ENCODE measurements at places on chromosomes 16 and 17.

DNA sequence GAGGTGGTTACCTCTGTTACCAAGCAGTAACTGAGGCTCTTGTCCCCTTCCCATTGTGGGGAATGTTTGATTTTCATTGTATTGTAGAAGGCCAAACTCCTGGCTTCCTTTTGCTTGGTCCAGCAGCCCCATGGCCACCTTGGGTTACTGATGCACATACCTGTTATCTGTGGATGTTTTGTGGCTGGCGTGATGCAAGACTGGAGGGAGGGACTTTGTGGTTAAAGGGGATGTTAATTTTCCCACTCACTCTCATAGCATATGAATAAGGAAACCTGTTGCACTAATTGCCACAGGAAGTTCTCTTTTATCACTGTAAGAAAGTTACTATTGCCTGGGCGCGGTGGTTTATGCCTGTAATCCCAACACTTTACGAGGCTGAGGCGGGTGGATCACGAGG, 168.6 kb upstream of the HS3ST4 start:
- DNase-seq, result no peak

- DNase-seq, result peak; percentile 71
Measured at GRCh38 chr16:46607529-46607928, 13.7 kb downstream of the SHCBP1 start.

DNA sequence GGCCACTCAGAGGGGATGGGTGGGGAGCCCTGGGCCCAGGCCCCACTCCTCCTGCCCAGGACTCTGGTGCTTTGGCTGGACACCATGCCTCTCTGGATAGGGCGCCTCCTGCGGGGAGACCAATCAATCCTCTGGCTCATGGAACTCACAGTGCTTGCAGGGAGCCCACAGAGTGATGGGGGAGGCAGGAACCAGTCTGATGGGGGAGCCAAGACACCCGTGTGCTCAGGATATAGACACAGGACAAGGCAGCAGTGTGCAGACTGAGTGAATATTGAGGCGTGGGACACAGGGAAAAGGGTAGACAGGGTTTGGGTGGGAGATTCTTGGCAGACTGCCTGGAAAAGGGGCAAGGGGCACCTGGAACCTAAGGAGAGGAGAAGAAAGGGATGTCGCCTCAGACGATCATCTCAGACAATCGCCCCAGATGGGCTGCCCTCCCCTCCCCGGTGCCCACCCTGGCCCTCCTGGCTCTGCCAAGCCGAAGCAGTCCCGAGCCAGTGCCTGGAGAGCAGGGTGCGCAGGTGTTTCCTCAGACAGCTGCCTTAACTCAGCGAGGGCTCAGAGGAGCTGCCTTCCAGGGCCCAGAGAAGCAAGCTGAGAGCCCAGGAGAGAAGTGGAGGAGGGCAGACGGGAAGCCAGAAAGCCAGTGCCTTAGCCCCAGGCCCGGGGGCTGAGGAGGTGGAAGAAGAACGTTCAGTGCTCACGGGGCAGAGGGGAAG, 37.4 kb upstream of the DLX4 start:
- DNase-seq, result no peak

- peak; percentile 80 for DNase-seq
Measured at GRCh38 chr17:29789196-29790170, 140.5 kb downstream of the SSH2 start.

DNA sequence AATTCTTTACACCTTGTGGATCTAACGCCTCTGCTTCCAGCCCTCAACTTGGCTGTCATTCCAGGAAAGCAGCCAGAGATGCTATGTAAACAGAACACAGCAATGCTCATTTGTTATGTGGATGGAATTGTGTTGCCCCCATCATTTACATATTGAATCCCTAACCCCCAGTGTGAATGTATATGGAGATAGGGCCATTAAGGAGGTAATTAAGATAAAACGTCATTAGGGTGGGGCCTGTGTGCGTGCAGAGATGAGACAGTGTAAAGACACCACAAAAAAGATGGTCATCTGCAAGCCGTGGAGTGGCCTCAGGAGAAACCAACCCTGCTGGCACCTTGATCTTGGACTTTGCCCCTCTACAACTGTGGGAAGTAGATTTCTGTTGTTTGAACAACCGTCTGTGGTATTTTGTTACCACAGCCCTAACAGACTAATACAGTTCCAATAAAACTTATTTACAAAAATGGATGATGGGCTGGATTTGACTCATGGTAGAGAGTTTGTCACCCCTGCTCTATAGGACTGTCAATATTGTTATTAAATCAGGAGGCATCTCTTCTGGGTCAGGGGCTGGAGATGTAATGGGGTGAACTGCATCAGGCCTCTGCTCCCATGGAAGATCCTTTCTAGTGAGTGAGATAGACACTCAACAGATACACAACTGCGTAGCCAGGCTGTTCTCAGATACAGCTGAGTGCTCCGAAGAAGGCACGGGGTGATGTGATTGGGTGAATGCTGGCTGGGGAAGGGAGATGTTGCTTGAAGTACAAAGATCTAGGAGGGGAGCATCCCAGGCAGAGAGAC, 339.0 kb downstream of the SNX29 start:
- DNase-seq, result no peak

DNA sequence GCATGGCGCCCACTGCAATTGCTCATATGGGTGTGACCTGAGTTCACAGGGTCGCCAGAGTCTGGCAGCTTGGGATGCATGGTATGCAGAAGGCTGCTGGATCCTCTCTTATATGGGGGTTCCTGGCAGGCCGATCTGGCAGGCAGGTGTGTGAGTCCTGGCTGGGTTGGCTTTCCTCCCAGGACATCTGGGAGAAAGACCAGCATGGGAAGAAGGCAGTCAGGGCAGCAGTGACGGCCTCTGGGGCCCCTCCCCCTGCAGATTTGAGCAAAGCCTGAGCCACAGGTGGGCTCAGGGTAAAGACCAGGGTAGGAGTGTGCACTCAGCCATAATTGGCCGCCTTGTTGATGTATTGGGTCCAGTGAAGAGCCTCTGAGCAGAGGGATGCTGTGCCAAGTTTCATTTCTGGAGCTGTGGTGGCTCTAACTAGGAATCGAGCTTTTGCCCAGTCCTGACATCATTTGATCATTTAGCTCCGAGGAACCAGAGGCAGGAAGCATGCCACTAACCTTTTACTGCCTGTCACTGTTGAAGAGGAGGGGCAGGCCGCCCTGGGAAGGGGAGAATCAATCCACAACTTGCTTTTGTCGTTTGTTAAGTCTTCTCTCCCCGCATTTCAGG, 174.3 kb downstream of the CCDC182 start:
- no peak for DNase-seq

- no peak for DNase-seq
Measured at GRCh38 chr16:15925631-15926030, 23.8 kb upstream of the ABCC1 start.

- no peak for DNase-seq
Measured at GRCh38 chr17:604765-605164, 109.9 kb downstream of the VPS53 start.

DNA sequence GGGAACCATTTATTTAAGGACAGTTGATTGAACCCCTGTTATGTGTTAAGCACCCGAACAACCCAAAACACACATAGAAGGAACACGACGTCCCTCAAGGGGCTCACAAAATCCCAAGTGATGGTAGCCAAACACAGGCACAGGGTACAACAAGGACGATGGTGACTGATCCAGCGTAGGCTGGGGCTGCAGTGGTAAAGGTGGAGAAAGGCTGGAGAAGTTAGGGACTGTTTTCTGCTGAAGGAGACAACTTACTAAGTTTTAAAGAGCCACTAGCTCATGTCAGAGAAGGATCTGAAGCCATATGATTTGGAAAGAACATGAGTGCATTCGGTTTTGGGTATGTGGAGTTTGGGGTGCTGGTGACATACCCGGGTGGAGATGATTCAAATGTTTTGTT, 229.6 kb upstream of the TNRC6C start:
- DNase-seq, result no peak

DNA sequence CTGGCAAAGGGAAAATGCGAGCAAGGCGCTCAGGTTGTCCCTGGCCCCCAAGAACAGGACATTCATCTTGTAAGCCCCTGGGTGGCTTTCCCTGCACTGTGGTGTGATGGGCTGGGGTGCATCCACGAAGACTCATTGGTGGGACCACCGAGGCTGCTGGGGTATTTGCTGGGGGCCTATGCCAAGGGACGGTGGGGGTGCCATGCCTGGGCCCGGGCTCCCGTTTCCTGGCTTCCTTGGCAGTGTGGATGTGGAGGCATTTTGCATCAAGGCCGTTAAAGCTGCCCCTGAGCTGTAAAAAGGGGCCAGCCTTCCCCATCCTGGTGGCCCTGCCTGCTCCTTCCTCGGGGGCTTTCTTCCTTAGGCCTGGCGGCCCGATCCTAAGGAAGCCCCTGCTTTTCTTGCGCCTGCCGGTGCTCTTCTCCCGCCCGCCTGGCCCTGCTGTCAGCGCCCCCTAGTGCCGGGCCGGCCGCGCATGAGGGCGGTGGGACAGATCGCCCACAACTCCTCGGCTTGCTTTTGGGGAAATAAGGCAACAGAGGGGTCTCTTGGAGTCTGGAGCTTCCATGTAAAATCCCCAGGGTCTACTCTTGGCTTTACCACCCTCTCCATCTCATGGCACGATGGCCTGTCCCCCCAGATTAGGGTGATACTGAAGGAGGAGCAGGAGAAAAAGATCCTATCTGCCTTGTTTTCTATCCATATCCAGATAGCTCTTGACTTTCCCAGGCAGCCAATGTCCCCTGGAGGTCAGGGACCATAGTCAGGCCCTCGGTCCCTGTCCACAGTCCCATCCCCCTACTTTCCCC, 9.8 kb upstream of the TBX2 start:
- peak; percentile 59 for DNase-seq

GRCh38 chr16:27489906-27490305, 59.8 kb downstream of the GTF3C1 start:
- no peak for DNase-seq

DNA sequence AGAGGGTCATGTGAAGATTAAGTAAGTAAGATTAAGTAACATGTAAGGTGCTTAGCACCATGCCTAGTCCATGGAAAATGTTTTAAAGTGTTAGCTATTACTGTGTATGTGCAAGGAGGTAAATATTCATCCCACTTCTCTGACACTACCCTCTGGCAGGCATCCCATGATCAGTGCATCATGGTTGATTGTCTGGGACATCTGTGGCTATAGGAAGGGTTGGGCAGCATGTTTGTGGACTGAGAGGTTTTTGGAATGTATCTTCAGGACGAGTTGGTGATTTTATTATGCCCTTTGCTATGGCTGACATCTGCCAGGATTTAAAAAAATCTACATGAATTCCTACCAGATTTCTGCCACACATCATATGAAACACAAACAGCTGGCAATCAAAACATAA, 6.5 kb upstream of the TAOK1 start:
- DNase-seq, result no peak

DNA sequence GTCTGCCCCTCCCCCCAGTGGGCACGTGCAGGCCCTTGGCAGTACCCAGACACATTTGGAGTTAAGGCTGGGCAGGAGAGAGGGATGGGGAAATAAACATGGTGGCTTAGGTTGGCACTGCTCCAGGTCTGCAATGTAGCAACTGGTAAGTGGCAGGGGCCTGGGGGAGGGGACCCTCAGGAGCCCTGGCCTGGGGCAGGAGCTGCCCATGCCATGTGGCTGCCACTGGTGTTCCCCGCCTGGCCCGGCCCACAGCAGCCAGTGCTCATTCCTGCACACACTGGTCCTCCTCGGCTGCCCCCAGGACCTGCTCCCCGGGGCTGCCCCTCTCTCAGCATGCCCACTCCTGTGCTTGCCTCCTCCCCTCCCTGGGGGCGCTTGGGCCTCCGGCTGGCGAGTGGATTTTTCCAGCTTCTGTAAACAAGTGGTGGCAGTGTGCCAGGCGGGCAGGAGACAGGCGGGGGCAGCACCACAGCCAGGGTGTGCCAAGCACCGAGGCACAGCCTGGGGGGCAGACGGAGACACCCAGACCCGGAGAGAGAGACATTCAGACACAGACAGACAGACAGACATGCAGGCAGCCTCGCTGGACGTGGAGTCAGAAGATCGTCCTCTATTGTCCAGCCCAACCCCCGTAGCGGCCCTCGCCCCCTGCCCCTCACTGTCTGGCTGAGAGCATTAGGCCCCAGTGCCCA, 9.4 kb downstream of the THRA start:
- DNase-seq, result peak; percentile 48

DNA sequence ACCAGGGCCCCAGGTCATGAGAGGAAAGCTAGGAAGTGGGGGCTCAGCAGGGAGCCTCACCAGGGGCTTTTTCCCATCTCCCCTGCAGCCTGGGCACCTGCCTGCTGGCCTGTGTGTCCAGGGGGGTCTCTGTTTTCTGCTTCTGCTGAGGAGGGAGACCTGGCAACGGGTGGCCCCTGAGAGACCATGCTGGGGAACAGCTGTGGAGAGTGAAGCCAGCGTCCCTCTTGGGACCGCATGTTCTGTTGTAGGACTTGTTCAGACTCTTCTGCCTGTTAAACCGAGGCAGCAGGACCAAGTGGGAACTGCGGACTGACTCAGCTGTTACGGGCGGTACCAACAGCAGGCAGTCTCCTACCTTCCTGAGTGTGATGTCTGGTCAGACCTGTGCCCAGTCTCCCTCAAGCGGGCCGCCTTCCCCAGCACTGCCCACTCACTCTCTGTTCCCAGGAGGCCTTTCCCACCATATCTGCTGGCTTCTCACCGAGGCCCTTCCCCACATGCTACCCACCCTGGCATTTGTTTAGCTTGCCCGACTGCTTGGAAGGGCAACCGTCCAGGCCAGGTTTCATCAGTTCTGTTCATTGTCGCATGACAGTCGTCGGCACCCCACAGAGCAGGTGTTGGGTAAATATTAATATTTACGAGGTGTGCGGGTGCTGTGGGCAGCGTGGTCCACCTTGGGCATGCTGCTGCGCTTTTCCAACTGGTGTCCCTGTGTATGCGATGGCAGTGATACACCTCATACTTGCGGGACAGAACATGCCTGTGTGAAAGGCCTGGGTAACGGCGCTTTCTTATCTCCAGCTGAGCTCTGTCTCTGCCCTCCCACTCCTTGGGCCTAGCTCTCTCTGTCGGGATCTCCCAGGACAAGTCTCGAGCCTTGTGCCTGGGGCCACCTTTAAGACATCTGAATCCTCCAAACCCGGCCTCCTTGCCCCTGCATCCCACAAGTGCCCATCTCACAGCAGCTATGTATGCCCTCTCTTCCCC, 69.4 kb downstream of the MPRIP start:
- no peak for DNase-seq

GRCh38 chr16:3174618-3175148, 13.3 kb upstream of the OR1F1 start:
- no peak for DNase-seq

DNA sequence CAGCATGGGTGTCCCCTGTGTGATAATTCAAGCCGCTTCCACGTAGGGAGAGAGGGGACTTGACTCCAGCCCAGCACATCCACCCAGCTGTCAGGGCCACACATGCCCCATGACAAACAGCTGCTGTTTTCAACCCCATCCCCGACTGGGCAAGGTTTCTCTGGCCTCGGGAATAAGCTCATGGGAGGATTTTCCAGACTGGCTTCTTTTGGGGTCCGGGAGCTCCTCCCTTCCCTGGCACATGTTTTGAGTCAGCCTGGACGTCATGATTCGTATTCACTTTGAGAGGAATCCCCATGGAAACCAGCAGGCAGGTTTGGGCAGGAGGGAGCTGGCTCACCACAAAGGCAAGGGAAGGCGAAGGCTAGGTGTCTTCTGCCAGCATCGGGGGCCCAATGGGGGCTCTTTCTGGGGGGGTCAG, 156.4 kb downstream of the CMIP start:
- DNase-seq, result no peak

- DNase-seq, result peak; percentile 77
Measured at GRCh38 chr17:31095236-31096105, 694 bp downstream of the NF1 start.

- DNase-seq, result no peak
Measured at GRCh38 chr17:16052486-16052885, 52.9 kb downstream of the TTC19 start.
